ENCODE measurements at places on chromosomes 7 and 10.

- DNase-seq: no peak
Observed at GRCh38 chr7:80047032-80047431, 87.6 kb upstream of the GNAI1 start.

- peak; percentile 72 for DNase-seq
Observed at GRCh38 chr10:3398825-3399646, 226.5 kb upstream of the PITRM1 start.

DNA sequence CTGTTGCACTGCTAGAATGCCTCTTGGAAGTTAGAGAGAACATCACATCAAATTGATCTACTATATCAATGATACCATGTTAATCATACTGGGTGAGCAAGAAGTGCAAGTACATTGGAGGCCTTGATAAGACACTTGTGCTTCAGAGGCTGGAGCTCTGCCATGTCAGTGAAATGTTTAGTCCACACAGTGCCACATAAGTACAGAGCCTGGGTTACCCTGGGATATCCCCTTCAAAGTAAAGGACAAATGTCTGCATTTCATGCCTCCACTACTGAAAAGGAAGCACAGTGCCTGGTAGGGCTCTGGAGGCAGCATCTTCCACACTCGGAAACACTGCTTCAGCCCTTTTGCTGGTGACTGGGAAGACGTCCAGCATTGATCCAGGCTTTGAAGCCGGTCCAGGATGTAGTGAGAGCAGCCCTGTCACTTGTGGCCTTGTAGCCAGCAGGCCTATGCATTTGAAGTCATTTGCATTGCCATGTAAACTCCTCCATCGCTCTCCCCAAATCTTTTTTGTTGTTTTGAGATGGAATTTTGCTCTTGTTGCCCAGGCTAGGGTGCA, 15.7 kb upstream of the STN1 start:
- DNase-seq: no peak

DNA sequence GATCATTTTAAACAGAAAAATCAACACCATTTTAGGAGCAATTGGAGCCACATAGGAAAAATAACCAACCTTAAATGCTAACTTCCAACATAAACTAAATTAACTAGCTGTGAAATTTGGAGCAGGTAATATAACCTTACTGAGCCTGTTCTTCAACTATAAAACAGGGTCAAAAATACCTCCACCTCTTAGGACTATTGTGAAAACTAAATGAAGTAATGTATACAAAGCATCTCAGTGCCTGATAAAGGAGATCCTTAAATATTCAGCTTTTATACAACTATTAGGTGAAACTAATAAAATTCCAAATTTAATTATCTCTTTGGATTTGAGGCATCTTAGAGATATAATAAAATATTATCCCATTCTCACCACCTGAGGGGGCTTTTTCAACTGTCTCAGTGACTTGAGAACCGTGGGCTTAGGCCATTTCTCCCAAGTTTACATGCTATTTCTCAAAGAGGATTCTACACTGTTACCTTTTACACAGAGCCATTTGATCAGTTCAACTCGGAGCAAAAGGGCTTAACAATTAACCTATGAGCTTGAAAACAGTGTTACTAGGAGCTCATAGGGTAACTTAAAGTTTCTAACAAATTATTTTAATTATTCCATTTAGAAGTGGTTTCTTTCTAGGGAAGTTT, 165.0 kb upstream of the ASAH2 start:
- DNase-seq: no peak

DNA sequence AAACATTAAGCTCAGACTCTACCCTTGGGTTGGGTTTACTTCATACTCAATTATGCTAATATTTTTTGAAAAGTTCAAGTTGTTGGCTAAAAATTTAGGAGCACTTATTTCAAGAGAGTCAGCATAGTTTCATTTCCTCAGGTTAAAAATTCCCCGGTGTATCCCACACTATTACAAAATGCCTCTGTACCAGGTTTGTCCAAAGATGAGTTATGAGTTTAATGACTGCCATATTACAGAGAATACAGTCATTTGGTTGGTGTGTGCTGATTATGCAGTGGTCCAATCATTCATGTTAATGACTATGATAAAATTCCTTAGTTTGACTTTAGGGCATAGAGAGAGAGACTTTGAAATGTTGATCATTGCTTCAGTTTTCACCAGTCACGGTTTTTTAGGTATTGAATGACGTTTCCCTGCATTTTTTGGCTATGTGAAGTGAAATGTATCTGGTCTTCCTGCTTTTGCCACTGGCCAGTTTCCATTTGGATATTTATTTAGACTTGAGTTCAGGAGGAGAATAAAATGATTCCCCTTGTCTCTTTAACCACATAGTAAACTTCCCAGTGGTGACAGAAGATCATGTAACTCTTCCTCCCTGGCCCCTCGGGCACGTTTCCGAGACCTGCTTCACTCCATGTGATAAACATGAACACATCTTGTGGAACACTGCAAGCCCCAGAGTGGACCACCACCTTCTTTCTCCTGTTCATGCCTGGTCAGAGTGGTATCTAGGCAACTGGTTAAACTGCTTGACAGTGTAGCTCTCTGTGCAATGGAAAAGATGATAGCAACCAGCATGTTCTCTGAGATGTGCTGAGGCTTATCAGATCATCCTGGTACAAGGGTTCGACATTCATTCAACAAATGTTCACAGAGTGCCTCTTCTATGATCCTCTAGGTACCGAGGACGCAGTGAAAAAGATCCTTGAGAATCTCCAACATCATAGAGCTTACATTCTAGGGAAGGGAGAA, 153.6 kb downstream of the CACNB2 start:
- no peak for DNase-seq
